Sigmoid colon (tissue), 7 donors: ENCODE measurements at places on chromosomes 13 and 19. TPM values are rescaled to one million over a fixed set of nuclear protein-coding genes. Genes with fewer than 3 reads are reported as not detected.

The TNFSF13B gene
- 1.8 TPM for polyA plus RNA-seq

The MYO1F gene
- polyA plus RNA-seq = 6.9 TPM

DNA sequence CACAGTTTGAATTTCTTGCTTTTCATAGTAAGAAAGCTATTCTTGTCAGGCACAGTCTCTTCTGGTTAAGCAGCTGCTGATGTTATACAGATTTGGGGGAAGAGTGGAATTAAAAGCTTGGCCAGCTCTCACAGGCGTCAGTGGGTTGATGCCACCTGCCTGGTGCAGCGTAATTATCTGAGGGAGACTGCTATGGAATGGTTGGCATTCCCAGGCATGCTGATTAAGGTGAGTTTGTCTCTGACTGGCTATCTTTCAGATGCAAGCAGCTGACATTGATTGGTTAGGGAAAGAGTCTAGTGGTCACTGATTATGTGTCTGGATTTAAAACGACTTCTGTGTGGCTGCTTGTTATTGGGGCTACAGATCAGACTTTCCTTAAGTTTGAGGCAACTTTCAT lies 948.4 kb downstream of the UQCRFS1 start:
- H3K27ac ChIP-seq = no peak overlapping the region
- H3K27me3 ChIP-seq = peaks cover 2% of the 10 kb centered on the region
- DNase-seq = no peak
- H3K4me3 ChIP-seq = no peak overlapping the region
- H3K36me3 ChIP-seq = no peaks in the 10 kb centered on the region
- H3K4me1 ChIP-seq = no peaks in the 10 kb centered on the region

GRCh38 chr19:34017024-34017423 lies 155.3 kb upstream of the LSM14A start:
- H3K27ac ChIP-seq = no peak overlapping the region
- H3K36me3 ChIP-seq = no peaks in the 10 kb centered on the region
- no peak overlapping the region for H3K4me3 ChIP-seq

The NCAN gene
- polyA plus RNA-seq = under 0.01 TPM

The ZNF813 gene
- polyA plus RNA-seq = 1.9 TPM

DNA sequence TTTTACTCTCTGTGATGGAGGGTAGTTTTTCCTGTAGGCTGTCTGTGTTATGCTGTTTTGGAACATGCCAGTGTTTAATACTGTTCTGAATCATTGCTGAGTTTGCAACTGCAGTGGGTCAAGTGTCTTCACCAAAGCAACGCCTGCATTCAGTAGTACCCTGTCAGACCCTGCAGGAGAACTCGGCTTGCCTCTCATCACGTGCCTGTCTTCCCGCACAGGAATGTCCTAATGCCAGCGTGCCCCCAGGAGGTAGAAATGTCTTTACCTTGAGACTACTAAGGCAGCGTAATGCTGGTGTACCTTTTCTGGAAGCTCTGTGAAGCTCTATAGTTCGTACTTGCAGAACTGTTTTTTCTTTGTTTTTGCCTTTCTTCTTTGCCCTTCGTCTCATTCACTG lies 42.3 kb downstream of the POLR1D start:
- no peak overlapping the region for H3K4me3 ChIP-seq
- H3K36me3 ChIP-seq = no peaks in the 10 kb centered on the region
- H3K27ac ChIP-seq = no peak overlapping the region
- no peaks in the 10 kb centered on the region for H3K27me3 ChIP-seq
- DNase-seq = no peak

DNA sequence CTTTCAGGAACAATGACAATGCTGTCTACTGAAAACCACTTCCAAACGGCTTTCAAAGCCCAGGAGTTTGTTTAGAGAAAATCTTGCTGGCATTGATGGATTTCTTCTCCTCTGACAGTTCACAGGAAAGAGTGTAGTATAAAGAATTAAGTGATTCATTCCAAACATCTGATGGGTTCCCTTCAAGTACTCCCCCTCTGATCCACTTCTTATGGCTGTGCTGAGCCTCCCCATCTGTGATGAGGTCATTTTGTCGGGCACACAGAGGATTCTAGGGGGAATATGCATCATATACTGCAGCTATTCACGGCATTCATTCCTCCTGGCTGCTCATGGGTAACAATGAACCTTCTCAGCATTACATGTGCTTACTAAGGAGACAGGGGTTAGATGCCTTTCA lies 107.9 kb downstream of the RGCC start:
- H3K27ac ChIP-seq = no peak overlapping the region
- no peaks in the 10 kb centered on the region for H3K27me3 ChIP-seq
- H3K36me3 ChIP-seq = peaks cover 7% of the 10 kb centered on the region
- no peak for DNase-seq
- H3K4me3 ChIP-seq = no peak overlapping the region
- H3K4me1 ChIP-seq = no peaks in the 10 kb centered on the region

DNA sequence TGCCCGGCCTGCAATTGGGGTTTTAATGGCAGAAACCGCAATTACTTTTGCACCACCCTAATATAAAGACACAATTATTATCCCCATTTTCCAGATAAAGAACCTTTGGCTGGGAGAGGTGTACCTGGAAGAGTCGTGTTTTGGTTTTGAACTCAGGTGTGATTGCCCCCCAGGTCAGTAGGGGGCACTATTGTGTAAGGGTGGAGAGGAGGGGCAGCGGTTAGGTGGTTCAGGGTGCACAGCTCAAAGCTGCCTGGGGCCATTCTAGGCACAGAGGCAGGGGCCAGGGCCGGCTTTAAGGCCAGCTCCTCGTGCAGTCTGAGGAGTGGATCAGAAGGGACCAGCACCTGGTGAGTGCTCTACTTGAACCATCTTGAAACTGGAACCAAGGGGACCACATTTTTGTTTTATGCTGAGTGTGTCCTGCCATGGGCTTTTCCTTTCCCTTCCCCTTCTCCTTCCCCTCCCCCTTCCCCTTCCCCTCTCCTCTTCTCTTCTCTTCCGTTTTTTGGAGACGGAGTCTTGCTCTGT lies 5.8 kb upstream of the FCGRT start:
- H3K27ac ChIP-seq = no peak overlapping the region
- H3K27me3 ChIP-seq = no peaks in the 10 kb centered on the region
- no peaks in the 10 kb centered on the region for H3K4me1 ChIP-seq
- no peaks in the 10 kb centered on the region for H3K36me3 ChIP-seq
